ENCODE measurements at places on chromosomes 12 and 14.

DNA sequence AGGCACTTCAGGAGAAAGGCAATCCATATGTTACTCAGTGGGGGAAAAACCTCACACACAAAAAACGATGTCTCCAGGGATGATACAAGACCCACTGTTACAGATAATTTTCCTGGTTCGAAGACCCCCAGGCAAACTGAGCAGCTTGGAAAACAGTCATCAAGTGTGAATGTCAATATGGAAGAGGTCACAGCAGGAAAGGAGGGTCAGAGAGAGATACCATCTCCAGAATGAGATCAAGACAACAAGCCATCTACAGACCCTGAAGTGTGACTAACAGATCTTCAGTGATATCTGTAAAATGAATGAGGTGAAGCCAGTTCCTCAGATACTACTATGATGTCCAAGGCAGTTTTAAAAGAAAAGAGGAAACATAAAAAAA, 28.6 kb downstream of the GNS start:
- DNase-seq = no peak

DNA sequence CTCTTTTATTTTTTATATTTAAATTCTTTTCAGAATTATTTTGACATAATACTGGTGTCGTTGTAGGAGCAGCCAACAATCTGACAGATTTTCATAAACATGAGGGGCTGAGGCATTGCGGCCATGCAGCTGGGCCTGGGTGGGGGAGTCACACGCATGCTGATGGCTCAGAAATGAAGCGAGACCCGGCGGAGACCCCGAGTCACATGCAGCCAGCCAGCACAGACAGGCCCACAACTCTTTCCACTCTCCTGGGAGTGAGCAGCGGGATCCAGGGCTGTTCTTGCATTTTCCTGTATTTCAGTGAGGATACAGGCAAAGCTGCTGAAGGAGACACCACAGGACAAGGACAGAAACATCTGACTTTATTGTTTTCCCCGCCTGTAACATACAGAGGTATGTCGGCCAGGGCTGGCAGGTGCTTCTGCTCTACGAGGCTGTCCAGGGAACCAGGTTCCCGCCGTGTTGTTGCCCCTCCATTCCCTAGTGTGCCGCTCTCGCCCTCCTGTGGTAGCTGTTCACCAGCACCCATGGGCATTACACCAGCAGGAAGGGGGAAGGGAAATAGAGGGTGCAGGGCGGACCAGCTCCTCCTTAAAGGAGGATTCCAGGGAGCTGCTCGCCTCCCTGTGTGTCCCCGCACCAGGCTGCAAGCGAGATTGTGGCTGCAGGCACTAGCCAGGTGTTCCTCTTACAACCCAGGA, 30.5 kb downstream of the FZD10 start:
- DNase-seq = no peak

- DNase-seq = no peak
Measured at GRCh38 chr12:83864054-83864453, 1048.5 kb downstream of the SLC6A15 start.

- peak; percentile 3 for DNase-seq
Measured at GRCh38 chr12:82182601-82183190, 175.5 kb downstream of the CCDC59 start.

DNA sequence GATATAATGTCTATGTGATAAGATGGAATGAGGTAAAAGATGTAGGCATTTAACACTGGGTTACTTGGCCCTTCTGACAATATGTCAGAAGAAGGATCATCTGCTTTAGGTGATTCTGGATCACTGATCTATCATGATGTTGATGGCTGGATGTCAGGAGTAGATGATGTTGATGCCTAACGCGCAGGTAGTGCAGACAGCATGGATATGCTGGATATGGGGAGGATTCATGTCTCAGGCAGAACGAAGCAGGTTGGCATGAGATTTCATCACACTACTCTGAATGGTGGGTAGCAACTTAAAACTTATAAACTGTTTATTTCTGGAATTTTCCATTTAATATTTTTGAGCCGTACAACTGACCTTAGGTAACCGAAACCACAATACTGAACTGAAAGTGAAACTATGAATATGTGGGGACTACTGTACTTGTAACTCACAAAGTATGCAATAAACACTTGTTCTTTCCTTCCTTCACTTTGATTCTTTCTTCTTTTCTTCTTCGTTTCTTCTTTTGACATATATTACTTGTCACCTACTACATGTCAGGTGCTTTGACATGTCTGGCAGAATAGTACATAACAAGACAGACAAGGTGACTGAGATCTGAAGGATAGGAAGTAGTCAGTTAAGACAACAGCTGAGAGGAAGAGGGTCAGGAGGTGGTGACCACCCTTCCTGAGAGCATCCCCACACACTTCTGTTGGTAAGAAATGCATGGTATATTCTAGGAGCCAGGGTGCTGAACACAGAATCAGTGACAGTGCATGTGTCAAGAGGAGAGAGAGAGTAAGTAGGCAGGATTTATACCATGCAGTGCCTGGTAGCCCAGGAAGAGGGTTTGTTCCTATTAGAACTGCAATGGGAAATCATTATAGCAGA, 238.8 kb downstream of the PPFIA2 start:
- no peak for DNase-seq
